Amniotic stem cell (primary cell): ENCODE measurements at places on chromosomes 12 and 14.

DNA sequence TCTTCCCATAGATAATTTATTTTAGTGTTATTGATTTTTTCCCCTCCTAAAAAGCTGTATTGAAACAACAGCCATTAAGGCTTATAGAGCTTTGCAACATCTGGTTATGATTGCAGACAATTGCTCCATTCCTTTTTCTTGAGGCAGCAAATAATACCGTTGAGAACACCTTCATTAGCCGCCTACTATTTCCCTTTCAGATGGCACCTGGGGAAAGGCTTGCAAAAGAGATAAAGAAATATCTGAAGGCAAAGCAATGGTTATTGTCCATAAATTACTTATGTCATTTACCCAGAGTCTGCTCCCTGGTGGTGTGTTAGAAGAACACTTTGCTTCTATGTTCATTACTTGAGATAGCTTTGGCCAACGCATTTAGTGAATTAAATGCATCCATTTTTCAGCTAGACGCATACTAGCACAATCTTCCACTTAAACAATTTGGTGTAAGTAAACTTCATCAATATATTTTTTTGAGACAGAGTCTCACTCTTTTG is 377.8 kb downstream of the KCNH5 start:
- no peak for DNase-seq

DNA sequence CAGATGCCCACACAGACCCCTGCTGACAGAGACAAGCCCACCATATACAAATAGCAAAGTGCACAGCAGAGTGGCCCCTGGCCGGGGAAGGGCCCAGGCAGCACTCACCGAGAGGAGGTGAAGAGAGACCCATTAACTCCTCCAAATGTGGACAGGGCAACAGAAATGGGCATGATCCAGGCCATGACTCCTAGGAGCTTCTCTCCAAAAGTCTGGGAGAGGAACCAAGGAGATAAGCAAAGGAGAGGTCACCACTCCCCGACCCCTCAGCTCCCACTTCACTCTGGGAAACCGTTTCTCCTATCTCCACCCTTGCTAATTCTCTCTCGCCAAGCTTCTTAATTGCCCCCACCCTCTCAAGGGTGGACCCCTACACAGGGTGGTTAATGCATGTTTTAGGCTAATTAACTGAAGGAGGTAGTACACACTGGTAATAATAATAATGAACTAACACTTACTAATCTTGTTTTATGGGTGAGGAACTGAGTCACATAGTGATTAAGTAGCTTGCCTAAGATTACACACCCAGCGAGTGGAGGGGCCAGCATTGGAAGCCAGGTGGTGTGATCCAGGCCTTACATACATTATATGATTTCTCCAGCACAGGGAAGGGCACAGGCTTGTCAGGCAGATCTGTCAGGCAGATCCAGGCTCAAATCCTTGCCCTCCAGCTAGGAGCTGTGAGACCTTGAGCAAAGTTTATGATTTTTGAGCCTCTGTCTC is 18.9 kb upstream of the CEBPE start:
- no peak for DNase-seq

- no peak for DNase-seq
Measured at GRCh38 chr12:11684393-11684792, 34.9 kb downstream of the ETV6 start.

- DNase-seq = no peak
Measured at GRCh38 chr12:17134315-17134714, 528.4 kb upstream of the LMO3 start.

DNA sequence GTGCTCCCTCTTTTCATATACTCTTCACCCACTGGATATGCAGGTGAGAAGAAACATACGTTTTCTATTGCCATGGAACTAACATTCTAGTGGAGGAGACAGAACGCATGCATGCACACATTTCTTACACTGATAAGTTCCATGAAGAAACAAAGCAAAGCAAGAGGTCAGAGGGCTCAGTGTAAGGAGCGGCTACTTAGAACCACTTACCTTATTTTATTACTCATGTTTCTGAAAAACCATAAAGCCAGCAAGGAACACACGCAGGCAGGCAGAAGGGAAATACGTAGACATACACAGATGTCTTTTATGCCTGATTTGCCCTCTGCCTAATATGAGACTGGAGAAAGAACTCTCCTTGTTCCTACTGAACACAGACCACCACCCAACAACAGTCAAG is 362.9 kb downstream of the TMEM132D start:
- no peak for DNase-seq

- DNase-seq = no peak
Measured at GRCh38 chr12:88836156-88836555, 255.9 kb upstream of the KITLG start.

DNA sequence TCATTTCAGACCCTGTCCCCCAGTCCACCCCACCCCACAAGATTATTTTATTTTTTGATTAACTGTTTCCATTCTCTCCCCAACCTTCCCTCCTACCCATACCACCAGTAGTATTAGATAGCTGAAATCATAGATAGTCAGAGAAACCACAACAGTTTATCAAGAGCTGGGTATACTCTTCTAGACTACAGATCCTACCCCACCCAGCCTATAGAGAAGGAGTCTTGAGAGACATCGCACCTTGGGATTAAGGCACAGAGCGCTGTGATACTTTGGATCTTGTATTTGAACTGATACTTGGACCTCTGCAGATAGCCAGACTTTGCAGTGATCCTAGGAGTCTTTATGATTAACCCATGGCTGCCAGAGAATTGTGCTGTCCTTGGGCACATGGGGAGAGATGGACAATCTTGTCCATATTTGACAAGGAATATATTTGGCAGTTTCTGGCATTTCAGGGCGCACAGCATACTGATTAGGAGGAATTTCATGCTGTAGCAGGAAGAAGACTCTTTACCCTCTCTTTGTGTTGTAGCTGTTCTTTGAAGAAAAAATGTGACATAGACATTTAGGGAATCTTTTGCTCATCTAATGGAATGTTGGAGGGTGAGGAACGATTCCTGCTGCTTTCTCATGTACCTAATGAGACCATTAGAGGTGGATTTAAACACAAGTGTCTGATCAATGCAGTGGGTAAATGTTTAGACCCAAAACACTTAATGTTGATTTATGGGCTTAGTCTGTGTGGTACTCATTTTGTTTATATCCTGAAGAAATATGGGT is 982 bp downstream of the RBMS2 start:
- no peak for DNase-seq

DNA sequence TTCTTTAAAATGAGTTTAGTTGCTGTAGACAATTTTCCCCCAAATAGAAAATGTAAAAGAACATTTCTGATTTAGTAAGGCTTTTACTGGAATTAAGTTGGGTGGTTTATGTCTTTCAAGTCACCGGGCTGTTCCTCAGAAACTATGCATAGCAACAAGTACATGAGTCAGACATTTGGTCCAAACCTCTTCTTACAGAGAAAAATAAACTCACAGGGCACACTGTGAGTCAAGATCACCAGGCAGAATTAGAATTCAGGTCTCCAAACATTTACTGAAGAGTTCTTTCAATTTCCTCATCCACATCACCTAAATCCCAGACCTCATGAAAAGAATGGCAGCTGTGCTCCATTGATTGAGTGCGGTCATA is 476.1 kb upstream of the SOX5 start:
- DNase-seq = no peak

DNA sequence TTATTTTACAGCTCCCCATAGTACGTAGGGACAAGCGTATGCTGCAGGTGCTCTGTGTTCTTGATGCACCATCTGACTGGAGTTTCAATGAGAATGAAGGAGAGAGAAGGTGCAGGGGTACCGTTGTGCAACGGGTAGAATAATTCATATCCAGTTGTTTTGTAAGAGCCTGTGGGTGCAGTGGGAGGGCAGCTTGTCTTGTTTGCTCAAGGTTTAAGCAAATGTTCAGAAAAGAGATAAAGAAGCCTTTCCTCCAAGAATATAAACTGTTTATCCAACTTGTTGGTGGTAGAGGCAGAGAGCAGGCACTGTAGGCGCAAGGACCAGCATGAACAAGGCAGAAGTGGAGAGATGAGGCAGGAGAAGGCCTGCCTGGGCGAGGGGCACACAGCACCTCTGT is 64.2 kb downstream of the ADCK1 start:
- no peak for DNase-seq

DNA sequence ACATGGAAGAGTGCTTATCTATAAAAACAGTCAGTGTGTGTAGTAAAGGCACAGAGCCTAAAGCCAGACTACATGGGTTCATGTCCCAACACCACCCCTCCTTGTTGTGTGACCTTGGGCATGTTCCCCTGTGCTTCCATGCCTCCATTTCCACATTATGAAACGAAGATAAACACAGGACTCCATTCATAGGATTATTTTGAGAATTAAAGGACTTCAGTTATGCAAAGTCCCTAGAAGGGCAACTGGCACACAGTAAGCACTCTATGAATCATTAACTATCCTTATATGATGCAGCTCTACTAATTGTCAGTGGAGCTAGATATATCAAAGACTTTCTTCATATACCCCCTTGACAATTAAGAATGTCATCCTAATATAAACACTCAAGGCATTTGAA is 17.8 kb downstream of the IFNG-AS1 start:
- DNase-seq = no peak

DNA sequence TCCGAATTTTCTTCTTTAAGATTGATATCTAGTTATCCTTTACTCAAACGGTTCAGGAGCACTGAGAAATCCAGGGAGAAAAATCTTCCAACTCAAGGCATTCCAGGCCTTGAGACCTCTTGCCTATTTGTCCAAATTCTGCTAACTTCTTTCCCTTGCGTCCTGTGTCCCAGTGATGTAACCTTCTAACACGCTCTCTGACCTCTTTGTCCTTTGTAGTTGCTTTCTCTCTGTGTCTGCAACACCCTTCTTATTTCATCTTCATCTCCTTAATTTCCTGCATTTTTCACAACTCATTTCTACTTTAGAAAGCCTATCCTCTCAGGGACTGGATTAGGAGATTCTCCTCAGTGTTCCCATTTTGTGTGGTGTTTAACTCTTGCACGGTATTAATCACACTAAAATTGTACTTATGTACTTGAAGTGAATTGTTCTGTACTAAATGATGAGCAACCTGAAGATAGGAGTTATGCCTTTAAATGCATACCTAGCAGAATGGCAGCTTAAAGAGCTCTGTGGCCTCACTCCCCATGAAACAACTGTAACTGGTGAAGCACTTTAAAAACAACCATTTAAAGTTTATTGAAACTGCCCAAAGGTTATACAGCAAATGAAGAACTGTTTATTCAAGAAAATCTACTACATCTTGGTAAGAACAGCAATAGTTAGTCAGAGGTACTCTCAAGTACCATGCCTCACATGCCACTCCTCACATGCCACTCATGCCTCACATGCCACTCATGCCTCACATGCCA is 7.4 kb upstream of the SNAPC1 start:
- no peak for DNase-seq

DNA sequence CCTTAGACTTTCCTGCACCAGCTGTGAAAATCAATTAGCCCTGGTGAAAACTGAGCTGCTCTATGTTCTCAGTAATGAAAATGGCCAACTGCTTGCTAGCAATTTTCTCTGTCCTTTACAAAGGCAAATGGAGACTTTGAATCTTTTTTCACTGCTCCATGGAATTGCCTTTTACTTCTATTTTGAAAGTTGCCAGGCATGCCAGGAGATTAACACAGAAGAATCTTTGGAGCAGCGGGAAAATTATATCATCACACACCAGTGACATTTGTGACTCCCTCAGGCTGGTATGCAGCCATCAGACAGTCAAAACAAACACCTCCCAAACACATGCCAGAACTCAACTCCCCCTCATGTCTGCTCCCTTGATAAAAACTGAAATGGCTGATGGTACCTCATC is 872.0 kb upstream of the FLRT2 start:
- DNase-seq = no peak

DNA sequence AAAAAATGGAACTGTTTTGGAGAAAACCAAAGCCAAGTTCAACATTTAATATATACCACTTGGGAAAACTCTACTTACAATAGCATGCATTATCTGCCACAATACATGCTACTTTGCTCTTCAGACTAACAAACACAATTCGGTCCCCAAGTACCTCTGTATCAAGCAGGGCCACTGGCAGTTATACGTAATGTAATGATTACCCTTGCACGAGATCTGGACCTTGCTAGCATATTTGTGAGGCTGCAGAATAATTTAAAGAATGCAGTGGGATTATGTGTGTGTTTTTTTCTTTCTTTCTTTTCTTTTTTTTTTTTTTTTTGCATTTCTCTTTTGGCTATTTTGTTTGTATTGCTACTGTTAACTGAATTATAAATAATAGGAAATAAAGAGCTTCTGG is 22.8 kb upstream of the PYGL start:
- peak; percentile 10 for DNase-seq

DNA sequence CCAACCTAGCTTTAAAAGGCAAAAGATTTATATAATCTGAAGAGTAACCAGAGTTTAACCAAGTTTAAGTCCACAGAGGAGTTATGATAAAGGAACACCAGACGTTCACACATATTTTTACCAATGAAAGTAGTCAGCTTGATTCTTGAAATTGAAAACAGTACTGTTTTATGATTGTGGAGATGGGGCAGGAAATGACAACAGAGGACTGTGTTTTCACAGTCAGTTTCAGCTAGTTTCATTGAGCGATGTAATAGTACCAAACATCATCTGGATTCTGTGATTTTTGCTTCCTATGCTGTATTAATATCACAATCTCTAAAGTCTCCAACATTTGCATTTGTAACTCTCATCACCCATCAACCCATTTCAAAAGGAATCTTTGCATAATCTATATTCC is 34.2 kb upstream of the SLC6A15 start:
- DNase-seq = no peak

GRCh38 chr14:99554184-99554583 is 49.8 kb downstream of the CCDC85C start:
- DNase-seq = no peak

DNA sequence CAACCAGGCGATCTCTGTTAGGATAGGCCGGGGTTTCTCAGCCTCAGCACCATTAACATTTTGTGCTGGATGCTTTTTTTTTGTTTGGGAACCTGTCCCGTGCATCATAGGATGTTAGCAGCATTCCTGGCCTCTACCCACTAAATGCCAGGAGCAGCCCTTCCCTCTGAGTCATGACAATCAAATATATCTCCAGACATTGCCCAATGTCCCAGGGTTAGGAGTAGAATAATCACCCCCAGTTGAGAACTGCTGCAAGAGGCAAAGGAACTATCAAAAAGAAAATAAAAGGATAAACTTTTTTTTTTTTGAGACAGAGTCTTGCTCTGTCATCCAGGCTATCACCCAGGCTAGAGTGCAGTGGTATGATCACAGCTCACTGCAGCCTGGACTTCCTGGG is 76.0 kb downstream of the ACACB start:
- no peak for DNase-seq

GRCh38 chr12:49961111-49961922 is at the start of gene AQP5:
AQP5 (plus strand) TSS chr12:49961872; CDS start chr12:49962018, 146 bp downstream.
- DNase-seq = no peak

DNA sequence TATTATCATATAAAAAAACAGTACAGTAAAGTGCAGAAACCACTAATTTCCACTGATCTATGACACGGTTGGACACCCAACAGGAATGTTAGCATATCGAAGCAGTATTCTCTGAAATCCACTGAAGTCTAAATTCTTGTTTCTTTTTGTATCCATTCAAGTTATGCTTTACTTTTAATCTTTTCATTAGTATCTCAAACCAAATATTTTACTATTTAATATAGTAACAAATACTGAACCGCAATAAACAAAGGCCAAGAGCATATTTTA is 41.1 kb downstream of the ATXN2 start:
- DNase-seq = no peak

GRCh38 chr12:4858386-4858785 is 51.3 kb upstream of the KCNA1 start:
- DNase-seq = no peak

GRCh38 chr12:753611-754472 is 1.5 kb downstream of the WNK1 start:
- DNase-seq = no peak
